ENCODE measurements at places on chromosomes 12 and 14.

GRCh38 chr14:51954657-51955056, 34.7 kb upstream of the RTRAF start:
- DNase-seq: no peak

GRCh38 chr12:43028826-43029225, 439.3 kb upstream of the PRICKLE1 start:
- no peak for DNase-seq

- DNase-seq: no peak
Measured at GRCh38 chr14:81765651-81766275, 232.1 kb upstream of the SEL1L start.

GRCh38 chr12:108933949-108934348, 54.1 kb downstream of the DAO start:
- DNase-seq: no peak

GRCh38 chr12:12086973-12087692, 16.4 kb downstream of the BCL2L14 start:
- DNase-seq: no peak

DNA sequence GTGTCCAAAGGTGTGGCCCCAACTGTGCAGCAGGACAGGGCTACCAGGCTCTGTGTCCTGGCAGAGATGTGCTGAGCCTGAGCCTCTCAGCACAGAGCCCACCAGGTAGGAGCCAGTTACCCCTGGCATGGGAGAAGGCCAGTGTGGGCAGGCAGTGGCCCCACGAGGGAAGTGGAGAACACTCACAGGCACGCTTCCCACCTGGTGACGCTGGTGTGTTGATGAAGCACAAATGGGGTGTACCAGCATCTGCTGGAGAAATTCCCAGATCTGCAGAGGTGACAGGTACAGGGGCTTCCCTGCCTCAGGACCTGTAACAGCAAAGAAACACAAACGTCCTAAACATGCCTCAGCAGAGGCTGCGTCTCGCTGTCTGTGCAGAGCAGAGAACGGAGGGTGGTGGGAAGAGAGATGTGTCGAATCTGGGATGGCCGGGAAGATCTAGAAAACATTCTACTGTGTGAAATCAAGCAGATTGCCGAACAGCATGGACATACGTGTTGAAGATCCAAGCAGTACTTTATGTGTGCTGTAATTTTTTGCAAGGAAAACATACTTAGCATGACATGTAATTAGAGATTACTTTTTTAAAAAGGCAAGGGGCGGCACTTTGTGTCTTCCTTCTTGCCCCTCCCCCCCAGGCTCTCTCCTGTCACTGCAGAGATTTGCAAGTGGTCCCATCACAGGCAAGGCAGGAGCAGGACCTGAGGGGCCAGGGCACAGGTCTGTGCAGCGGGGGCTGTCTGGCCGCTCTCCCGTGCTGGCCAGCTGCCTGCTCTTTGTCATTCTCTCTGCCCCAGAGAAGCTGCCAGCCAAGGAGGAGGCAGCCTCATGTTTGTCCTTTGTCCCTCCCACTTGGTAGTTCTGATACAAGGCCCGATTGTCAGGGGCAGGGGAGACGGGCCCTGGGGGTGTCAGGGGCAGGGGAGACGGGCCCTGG, 17.3 kb downstream of the HIP1R start:
- DNase-seq: no peak

- no peak for DNase-seq
Measured at GRCh38 chr12:76692846-76693245, 71.1 kb upstream of the ZDHHC17 start.

DNA sequence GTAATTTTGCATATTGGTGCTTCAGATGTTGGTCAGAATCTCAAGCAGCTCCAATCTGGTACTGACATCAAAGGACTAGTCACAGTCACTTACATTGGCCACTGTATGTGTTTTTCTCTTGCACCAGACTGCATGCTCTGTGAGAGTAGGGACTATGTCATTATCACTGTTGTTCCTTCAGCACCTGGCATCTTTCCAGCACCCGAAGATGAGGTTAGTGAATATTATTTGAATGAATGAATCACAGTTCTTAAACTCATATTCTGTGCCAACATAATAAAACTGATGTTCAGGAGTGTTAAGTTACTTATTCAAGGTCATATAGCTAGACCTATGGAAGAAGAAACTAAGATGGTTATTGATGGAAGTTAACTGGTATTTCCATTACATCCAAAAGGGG, 204.5 kb upstream of the TBX3 start:
- no peak for DNase-seq

DNA sequence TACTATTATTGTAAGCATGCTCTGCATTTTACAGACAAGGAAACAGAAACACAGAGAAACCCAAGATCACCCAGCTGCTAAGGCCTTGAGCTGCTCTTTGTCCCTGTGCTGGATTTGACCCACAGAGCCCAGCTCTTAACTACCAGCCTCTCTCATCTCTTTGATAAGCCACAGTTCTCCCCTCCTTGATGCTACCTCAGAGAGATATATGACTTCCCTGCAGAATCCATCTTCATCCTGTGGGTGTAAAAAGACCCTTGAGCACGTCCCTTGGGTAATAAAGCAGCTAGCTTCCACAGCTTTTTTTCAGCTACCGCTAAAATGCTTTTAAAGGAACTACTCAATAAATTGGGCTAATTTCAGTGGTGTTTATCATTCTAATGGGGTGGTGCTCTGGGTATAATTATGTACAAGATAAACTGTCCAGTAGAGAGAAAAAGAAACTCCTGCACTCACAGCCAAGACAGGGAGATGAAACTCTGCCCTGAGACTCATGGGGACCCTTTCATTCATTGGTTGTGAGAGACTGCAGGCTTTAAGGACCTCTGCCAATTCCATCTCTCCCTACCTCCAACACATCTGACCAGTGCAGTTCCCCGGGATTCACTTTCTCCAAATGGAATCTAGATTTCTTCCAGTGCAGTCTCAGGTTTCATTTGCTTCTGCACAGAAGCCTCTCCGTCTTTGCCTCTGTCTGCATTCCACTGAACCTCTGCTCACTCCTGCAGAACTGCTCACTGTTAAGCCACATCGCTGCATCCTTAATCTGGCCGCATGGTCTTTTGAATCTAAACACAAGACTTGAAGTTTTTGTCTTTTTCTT, 24.7 kb upstream of the NTF3 start:
- no peak for DNase-seq

DNA sequence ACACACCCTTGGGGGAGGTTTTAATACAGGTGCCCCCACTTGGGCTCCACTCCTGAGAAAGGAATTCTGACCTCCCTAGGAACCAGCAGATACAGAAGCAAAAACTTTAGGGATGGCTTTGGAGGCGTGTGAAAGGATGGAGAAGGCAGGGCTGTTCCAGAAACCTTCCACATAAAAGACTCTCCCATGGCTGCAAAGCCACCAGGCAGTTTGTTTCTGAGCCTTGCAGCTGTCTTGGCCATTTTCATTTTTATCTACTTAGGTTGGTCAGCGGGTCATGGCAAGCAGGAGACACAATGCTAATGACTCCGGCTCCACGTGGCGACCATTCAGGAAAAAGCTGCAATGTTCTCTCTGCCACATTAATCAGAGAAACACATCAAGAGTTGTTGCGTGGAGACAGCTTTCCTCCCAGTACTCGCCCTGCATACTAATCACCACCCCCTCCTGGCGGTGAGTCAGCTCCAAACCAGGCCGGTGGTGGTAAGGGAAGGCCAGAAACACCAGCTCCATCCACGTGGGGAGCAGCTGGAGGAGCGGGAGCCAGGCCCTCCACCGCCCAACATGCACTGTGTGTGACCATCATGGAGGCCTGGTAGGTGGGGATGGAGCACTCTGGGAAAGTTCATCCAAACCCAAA, 30.9 kb upstream of the IRF2BPL start:
- peak; percentile 36 for DNase-seq

DNA sequence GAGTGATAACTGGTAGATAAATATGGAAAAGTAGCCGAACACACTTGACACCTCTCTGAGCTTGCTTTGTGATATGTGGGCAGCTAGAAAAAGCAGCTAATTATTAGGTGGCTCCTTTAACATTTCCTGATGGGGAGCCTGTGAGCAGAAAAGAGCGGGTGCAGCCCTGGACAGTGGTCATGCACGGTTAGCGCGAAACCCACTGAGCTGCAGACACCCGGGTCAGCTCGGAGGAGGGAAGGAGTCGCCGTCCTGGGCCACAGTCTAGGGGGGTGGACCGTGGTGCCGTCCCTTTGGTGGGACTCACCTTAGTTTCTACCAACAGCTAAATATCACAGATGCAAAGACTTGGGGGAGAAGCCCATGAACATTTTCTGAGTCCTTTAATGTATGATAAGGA, 6.6 kb downstream of the COA8 start:
- DNase-seq: no peak

DNA sequence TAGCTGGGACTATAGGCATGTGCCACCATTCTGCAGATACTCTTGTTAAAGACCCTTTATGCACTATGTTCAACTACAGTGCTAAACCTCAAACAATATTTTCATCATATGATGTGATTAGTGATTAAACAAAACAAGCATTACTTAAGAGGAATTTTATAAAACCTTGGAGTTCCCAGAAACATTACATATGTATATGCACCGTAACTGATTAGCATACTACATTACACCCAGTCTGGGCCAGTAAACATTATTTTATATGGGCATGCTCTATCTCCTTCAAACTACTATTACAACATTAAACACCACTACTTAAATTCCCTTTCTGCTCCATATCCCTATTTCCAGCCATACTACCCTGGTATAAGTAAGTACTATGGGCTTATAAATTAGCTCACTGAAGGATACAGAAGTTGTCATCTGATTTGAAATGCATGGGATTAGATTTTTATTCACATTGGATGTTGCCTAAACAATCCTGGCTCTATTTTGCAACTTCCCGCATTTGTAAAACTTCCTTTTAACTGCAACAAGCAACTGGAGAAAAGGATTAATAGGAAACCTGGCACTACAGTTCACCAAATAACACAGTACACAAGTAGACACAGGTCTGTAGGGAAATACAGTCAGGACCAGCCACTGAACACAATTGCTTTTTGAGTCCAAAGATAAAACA, 205.8 kb downstream of the MED13L start:
- DNase-seq: no peak

DNA sequence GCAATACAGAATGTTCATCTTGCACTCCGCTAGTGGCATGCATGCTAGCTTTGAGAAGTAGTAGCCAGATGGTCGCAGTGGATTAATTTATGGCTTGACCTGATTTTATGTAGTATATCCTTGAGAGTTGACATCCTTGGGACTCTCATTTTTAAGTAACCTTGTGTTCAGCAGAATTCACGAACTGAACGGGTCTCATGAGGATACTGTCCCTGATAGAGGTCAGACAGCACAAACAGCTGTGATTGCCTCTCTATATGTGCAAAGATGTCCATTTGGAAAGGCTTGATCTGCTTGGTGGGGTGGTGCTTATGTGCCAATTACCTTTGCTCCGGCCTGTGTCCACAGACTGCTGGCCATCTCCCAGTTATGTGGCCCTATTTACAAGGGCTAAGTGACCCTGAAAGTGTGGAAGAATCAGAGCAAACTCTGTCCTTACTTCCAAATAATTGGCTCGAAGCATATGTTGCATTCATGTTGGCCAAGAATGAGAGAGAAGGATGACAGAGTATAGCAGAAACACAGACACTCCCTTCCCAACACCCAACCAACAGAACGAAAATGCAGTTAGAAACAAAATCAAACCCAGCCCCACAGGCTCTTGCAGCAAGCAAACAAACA, 167.1 kb downstream of the CRADD start:
- no peak for DNase-seq

DNA sequence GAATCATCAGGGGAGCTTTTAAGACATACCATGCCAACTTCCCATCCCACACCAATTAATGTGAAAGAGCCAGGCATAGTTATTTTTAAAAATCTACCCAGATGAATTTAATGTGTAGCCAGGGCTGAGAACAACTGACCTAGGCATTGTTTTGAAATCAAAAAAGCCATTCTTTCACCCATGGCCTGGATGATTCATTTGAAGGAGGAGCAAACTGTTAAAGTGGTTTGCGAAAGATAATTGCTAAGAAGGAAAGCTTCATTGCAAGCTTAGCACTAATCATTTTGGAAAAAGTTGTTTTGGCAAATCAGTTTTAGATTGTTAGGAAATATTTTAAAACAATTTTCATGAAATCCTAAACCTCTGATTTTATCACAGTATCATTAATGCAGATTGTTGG, 2.1 kb upstream of the GTSF1 start:
- DNase-seq: no peak

GRCh38 chr12:132161796-132162507, 17.7 kb downstream of the NOC4L start:
- DNase-seq: no peak

DNA sequence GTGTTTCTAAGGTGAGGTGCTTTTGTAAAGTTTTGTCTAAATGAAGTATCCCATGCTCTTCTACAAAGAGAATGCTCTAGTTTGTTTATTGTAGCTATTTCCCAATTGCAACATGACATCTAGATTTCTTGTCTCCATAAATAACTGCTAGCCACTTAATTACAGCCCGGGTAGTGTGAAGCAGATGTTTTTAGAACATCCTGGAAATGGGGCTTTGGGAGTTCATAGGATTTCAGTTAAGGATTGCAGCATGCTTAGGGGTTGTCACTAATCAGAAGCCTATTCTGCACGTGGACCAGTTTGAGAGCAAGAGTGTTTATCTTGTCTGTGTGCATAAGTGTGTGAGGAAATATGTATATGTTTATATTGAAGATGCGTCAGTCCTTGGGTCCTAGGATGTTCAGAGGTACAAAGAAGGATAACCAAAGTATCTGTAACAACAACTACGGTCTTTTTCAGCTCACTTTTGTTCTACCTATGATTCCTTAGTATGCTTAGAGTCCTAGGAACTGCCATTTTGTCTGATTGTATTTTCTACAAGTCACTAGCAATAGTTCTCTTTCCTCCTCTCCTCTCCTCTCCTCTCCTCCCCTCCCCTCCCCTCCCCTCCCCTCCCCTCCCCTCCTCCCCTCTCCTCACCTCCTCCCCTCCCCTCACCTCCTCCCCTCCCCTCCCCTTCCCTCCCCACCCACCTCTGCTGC, 135.3 kb downstream of the ACSS3 start:
- no peak for DNase-seq

- DNase-seq: no peak
Measured at GRCh38 chr12:105920161-105920684, 218.5 kb downstream of the NUAK1 start.

DNA sequence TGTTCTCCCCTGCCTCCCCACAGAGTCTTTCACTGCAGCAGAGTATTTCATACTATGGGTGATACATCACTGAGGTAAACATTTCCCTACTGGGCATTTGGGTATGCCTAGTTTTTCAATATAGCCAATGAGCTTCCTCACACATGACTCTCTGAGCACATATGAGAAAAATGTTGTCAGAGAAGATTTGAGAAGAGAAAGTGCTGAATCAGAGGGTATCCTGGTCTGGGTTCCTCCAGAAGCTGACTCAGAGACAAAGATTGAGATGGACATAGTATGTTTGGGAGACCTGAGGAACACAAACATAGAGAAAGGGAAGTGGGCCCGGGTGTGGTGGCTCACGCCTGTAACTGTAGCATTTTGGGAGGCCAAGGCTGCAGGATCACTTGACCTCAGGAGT, 12.6 kb downstream of the SLC8B1 start:
- no peak for DNase-seq

GRCh38 chr14:59570122-59570521, 6.5 kb downstream of the CCDC175 start:
- no peak for DNase-seq

GRCh38 chr12:50934371-50934851, 17.9 kb upstream of the HIGD1C start:
- DNase-seq: no peak

- no peak for DNase-seq
Measured at GRCh38 chr12:58009405-58010195, 68.2 kb downstream of the ATP23 start.

GRCh38 chr12:58069268-58069963, 128.0 kb downstream of the ATP23 start:
- DNase-seq: no peak

- DNase-seq: no peak
Measured at GRCh38 chr12:62774794-62775193, 160.2 kb downstream of the PPM1H start.
